ENCODE measurements at places on chromosomes 5 and 9.

- no peak for DNase-seq
Measured at GRCh38 chr5:173217626-173218397, 17.2 kb downstream of the NKX2-5 start.

DNA sequence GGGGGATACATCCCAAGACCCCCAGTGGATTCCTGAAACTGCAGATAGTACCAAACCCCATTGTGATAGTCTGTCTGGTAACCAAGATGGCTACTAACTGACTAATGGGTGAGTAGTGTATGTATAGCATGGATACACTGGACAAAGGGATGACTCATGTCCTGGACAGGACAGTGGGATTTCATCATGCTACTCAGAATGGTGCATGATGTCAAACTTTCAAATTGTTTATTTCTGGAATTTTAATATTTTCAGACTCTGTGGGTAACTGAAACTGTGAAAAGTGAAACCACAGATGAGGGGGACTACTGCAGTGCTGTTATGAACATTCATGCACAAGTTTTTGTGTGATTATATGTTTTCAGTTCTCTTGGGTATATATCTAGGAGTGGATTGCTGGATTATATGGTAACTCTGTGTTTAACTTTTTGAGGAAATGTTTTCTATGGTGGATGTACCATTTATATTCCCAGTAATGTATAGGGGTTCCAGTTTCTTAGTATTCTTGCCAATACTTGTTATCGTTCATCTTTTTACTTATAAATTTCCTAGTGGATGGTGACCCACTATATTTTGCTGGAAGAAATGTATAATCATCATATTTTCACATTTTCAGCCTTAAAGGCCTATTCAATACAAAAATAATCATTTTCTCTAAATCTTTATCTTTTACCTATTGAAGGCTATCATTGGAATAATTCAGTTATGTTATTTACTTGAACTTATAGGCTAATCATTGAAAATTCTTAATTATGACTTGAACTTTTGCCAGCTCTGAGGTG, 140.9 kb downstream of the NR3C1 start:
- peak; percentile 91 for DNase-seq

GRCh38 chr5:82656341-82656761, 378.2 kb upstream of the RPS23 start:
- no peak for DNase-seq

- DNase-seq, result no peak
Measured at GRCh38 chr5:4976902-4977301, 163.2 kb upstream of the ADAMTS16 start.

DNA sequence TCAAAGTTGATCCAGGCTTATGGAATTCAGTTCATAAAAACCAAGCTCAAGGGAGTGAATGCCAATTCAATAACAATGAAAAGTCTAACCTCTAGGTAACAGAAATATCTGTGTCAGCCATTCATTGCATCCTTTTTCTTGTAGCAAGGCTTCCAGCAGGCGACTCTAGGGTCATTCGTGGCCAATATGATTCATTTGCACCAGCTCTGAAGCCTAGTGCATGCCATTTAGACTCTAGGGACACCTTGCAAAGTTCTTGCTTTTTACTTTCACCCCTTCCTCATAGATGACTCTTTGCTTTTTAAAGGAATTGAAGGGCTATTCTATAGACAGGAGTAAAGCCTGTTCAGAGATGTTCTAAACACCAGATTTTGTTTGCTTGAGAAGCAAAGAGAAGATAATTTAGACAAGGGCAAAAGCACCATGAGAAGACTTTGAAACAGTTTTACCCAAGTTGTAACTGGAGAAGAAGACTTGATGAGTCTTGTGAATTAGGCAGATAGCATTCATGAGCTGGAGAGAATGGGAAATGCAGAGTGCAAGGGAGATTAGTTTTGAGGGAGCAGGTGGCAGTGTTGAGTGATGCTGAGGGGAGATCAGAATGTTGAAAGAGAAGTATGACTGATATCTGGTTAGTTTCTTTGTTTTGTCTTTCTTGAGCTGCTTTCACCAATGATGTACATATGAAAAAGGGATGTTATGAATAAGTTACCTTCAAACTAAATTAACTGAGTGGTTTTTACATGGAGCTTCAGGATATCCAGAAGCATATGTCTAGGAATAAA, 94.5 kb downstream of the F2RL2 start:
- DNase-seq, result no peak

DNA sequence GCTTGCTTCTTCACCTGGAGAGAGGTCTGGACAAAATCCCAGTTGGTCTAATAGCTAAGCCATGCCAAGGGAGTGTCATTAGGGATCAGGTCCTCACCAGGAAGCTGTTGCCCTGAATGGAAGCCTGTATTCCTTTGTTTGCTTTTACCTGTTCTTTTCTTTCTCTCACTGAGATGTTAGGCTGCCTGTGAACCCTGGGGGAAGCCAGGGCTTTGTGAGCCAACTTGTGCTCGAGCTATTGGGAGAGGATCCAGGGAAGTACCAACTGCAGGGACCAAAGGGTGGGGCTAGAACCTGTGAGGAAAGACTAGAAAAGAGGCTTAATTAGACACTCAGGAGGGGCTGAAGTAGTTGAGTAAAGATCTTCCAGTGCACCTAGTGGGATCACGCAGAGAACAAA, 451.2 kb upstream of the TLE4 start:
- no peak for DNase-seq

DNA sequence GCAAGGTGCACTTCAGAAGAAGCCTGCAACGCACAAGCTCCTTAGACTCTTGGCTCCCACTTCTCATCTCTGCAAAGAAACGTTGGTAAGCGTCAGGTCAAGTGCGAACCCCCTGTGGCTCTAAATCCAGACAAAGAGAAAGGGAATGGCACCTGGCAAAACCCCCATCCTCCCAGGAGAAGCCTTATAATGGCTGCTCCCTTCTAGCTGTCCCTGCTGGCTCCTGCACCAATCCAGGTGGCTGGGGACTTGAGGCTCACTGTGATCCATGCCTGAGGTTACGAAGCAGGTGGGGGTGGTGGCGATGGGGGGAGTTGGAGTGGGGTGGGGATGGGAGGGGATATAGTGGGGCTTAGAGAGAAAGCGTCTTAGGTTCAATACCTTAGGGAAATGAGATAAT, 272.8 kb downstream of the DENND1A start:
- no peak for DNase-seq

- DNase-seq, result no peak
Measured at GRCh38 chr9:72013292-72013760, 47.1 kb downstream of the C9orf57 start.

- DNase-seq, result no peak
Measured at GRCh38 chr5:57684299-57684702, 201.7 kb upstream of the ACTBL2 start.

DNA sequence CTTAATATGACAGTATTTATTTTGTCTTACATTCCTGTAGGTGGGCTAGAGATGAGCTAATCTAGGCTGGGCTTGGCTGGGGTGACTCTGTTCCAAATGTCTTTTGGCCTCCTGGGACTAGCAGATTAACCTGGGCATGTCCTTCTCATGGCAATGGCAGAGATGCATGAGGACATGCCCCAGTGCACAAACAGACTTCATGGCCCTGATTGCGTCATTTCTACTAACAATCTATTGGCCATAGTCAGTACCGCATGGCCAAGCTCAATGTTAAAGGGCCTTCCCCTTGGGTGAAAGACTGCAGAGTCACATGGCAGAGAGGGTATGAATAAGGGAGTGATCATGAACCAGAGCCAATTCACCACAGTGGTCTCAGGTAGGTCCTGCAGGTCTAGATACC, 313.4 kb downstream of the MSX2 start:
- no peak for DNase-seq

DNA sequence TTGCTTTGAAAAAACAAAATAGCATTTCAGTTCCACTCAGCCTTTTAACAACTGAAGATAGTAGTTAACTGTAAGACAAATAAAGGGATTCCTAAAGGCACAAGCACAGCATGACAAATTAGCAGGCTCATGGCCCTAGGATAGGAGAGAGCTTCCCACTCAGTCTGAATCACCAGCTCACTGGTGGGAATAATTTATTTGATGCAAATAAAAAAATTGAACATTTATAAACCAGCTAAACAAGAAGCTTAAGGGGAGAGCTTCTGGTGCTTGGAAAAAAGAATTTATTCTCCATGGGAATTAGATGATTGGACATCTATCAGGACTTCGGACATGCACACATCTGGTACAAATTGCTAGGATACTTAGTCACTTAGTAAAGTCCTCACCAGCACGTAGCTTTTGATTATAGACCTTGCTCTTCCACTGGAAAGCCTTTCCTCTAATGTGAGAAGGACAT, 294.1 kb upstream of the TNC start:
- DNase-seq, result peak; percentile 74

- peak; percentile 58 for DNase-seq
Measured at GRCh38 chr5:128572930-128573319, 34.9 kb upstream of the FBN2 start.

- DNase-seq, result peak; percentile 31
Measured at GRCh38 chr9:77194423-77194822, 17.1 kb downstream of the VPS13A start.

DNA sequence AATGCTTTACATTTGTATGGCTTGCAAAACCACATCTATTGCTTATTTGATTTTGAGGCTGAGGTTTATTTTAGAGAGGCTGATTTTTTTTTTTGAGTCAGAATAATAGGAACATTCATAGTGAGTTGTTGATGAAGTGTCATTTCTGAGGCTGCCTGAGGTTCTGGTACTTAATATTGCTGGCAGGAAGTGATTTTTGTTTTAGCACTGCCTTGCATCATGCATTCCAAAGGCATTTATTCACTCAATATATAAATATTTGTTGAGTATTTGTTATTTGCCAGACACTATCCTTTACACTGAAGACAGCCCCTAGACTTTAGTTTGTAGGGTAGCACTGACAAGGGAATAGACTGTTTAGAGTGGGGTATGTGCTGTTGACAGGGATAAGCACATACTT, 2.7 kb downstream of the RNF20 start:
- peak; percentile 35 for DNase-seq

DNA sequence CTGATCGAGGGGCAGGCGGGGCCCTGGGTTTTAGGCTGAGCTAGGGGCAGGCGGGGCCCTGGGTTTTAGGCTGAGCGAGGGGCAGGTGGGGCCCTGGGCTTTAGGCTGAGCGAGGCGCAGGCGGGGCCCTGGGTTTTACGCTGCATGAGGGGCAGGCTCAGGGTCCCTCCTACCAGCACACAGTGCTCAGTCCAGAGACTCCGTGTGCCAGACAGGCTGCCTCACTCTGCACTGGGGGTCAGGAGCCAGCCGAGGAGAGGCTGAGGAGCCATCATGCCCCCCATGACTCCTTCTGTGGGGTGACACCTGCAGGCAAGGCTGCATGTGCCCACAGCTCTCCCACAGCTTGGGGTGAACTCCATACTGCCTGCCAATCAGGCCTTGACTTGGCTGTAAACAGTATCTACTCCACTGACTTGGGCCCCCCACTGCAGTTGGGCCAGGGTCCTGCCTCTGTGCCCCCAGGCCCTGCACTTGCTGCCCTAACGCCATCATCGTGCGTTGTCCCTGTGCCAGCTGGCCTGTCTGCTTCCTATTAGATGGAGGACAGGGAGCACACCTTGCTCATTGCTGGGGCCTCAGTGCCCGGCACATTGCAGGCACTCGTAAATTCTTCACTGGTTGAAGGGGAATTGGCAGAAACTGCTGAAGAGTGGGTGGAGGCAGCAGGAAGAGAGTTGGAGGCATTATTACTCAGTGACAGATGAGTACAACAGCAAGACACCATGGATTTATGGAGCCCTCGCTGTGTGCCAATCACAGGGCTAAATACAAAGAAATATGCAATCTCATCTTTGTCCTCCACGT, 78.6 kb downstream of the AMBP start:
- no peak for DNase-seq

- DNase-seq, result no peak
Measured at GRCh38 chr5:1759378-1759970, 40.2 kb downstream of the MRPL36 start.

- DNase-seq, result no peak
Measured at GRCh38 chr5:104353371-104353770, 790.8 kb upstream of the NUDT12 start.

DNA sequence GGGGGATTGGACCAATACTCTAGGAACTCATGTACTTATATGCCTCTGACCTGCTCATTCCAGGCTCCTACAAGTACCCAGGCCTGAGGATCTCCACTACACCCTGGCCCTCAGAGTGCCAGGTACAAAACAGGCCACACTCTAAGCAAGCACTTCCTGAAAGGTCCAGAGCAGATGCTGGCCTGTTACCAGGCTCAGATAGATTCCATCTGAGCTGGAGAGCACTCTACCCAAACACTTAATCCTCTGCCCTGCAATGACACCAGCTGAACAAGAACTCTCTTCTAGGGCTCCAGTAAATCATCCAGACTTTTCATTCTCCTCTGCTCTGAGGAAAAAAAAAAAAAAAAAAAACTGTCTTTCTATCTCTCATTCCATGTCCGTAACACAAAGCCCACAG, 2.9 kb downstream of the P4HA2 start:
- no peak for DNase-seq

DNA sequence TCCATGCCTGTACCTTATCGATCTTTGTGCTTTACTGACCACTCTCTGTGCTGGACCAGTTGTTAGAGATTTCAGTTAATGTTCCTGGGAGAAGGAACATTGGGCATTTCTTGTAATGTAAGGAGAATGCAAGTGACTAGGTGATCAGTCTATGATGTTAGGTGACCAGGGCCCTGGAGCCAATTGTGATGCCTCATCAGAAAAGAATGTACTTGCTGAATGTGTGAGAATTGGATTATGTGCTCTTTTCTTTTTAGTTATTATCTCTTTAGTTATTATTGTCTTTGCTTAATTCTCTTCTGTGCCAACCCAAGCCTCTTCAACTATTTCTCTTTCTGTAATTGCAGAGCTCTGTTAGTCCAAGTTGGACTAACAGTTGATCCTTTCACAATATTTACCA, 92.9 kb downstream of the LRRC70 start:
- DNase-seq, result no peak

GRCh38 chr9:8616414-8616813, 816.8 kb upstream of the DMAC1 start:
- DNase-seq, result peak; percentile 24

DNA sequence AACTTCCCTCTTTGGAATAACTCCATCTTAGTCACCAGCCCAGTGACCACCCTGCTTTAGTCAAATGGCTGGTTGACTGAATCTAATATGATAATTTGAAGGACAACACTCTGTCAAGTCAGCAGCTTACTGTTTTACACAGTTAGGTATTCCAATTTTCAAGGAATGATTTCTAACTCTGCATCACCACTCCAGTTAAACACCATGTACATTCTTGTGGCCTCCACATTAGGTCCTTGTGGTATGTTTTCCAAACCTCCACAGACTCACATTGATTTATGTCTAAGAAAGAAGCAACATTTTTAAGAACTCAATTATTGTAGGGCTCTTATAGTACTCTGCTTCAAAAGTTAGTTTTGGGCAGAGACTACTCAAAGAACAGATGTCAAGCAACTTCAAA, 110.7 kb downstream of the TLE1 start:
- DNase-seq, result peak; percentile 73

GRCh38 chr9:110815361-110815760, 146.8 kb downstream of the MUSK start:
- DNase-seq, result no peak

- peak; percentile 39 for DNase-seq
Measured at GRCh38 chr5:158435161-158435616, 576.2 kb upstream of the CLINT1 start.

Data from fibroblast of skin of back (primary cell).